ENCODE measurements at places on chromosomes 6 and 20. TPM values are rescaled to one million over a fixed set of nuclear protein-coding genes. Genes with fewer than 3 reads are reported as not detected.

- ATAC-seq, result no peak
These were observed 19.7 kb upstream of the UTRN start for GRCh38 chr6:144265390-144265789.

DNA sequence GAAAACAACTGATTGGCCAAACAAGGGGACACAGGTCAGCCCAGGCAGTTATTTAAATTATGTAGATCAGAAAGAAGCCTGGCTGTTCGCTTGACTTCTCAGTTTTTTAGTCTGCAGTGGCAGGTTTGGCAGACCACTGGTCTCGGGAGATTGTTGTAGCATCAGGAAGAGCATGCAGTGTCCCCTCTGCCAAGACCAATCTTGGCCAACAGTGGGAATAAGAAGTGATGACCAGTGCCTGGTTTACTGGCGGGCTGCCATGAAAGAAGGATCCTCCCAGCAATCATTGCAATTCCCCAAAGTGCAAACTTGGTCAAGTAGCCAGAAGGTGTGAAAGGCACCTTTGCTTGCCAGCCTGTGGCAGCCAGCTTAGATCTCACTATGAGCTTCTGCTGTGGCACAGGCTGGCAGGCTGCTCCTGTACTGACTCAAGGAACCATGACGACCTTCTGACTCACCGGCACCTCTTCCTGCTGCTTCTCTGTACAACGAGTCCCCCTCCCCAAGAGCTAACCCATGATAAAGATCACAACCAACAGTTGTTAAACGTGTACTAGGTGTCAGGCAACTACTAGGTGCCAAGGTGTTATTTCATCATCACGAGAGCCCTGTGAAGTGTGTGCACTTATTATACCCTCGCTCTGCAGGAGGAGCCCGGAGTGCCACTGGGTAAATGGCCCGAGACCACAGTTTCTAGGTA lies 76.8 kb upstream of the DUSP22 start:
- ATAC-seq, result peak; percentile 97

DNA sequence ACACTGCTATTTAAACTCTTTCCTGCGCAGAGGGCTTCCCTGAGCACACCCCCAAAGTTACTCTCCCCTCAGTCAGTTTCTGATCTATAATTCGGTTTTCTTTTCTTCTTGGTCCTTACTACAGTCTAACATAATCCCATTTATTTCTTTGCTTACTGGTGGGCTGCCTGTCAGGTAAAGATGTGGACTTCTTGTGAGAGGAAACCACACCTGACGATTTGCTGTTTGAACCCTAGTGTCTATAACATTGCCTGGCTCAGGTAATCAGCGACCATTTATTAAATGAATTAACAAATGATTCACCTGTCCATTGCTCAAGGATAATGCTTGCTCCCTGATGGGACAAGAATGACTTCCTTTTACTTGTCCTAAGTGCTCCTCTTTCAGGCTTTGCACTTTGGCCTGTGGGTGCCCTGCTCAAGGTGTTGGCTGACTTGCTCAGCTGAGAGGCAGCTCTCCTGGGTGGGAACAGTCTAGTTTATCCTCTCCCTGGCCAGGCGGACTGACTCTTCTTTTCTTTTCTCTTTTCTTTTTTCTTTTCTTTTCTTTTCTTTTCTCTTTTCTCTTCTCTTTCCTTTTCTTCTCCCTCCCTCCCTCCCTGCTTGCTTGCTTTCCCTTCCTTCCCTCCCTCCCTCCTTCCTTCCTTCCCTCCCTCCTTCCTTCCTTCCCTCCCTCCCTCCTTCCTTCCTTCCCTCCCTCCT lies 233.1 kb downstream of the BCAS1 start:
- no peak for ATAC-seq

DNA sequence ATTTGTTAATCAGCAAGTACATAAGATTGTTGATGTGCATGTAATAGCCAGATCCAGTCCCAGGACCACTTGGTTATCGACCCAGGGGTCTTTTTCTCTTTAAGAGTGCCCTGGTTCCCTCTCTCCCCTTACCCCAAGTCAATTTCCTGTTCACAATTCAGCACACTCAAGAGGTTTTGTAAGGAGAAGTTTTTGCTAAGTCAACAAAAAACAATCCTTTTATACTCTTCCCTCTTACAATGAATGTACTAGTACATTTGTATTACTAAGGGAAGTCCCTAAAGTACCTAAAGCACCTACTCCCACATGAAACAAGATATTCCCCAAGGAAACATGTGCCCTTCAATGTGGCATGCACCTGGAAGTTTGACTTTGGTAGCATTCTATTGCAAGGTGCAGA lies 1.6 kb upstream of the NT5DC1 start:
- ATAC-seq, result no peak

DNA sequence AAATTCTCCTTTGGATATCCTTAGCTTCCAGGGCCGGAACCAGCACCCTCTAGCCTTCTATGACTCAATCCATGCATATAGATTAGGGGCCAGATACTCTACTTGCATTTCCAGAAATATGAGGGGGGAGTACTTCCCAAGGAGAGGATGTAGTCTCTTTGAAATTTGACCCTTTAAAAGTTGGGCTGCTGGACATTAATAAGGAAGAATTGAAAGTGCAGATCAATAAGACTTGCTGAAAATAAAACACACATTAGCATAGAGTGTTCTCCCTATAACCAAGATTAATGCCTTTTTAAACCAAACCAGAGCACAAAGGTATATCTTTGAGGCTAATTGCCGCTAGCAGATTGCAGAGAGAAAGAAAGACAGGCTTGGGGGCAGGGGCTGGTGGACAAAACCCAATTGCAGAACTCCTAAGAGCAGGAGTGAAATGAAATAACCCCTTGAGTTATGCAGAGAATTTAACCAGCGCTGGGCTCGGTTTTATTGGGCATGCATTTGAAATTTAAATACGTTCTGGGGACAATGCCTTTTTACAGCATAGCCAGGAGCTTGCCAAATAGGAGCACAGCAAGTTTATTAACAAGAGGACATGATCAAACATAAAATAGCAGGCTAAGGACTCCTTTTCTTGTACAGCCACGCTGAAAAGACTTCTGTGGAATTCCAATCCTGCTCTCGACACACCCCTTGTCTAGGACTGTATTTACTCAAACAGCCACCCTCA lies 108.2 kb upstream of the SALL4 start:
- ATAC-seq, result no peak

GNMT gene
- total RNA-seq, result 0.24 TPM

OOEP gene
- total RNA-seq, result 0.26 TPM

HLA-DOB gene
- 4.2 TPM for total RNA-seq

BACH2 gene
- 22.9 TPM for total RNA-seq

Measured in activated T-helper 17 cell treated with anti-CD3 and anti-CD28 coated beads, Interleukin-2, amount 50 U/mL, for 72 hours (primary cell).